ENCODE measurements at places on chromosomes 6 and 20.

DNA sequence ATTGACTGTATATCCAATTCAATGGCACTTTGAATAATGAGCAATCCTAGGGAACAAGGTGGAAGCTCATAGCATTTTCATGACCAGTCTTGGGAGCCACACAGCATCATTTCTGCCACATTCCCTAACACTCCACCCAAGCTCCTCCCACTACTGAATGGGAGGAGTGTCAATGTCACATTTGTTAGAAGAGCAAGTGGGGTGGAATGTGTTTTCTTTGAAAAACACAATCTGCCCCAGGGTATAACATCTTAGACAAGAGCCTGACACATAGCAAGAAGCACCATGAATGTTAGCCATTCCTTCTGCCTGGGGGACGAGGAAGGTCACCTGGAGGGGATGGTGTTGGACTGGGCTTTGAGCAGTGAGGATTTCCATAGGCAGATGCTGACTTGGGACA lies 258.3 kb upstream of the PMEPA1 start:
- DNase-seq = no peak

GRCh38 chr6:150897400-150897943 lies 32.0 kb downstream of the MTHFD1L start:
- no peak for DNase-seq

DNA sequence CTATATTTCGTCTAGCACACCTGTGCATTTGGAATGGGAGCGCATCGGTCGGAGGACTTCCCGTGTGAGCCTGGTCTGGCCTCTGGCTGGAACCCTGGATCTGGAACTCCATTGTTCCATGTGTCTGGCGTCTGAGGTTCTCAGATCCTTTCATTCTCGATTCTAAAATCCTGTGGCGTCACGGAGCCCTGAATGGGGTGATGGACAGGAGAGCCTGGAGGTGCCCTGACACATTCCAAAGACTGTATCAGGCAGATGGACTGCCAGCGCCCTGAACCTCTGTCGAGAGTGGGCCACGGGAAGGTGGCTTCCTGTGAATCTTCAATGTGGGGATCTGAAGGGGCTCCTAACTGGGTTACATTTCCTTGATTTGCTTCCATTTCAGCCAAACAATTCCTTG lies 20.6 kb downstream of the MYH7B start:
- no peak for DNase-seq

GRCh38 chr20:52490711-52491430 lies 299.3 kb upstream of the ZFP64 start:
- no peak for DNase-seq

- DNase-seq = no peak
Measured at GRCh38 chr20:23341073-23341472, 9.5 kb upstream of the NXT1 start.

All from stimulated activated CD4-positive, alpha-beta T cell treated with anti-CD3 and anti-CD28 coated beads, Interleukin-1b, Interleukin-23, amount 100 ng/mL, for 24 hours (primary cell).